Hair follicle dermal papilla cell (primary cell): ENCODE measurements at places on chromosomes 2 and 18. TPM values are rescaled to one million over a fixed set of nuclear protein-coding genes. Genes with fewer than 3 reads are reported as not detected.

Gene DYSF
- total RNA-seq: 1.2 and 1.8 TPM in 2 replicates

Gene CIB4
- not detected in 2 replicates for total RNA-seq

Gene ADGRF3
- total RNA-seq: under 0.01 TPM in 1 of 2 replicates, not detected in the other

Gene REG3A
- total RNA-seq: not detected in 2 replicates

Gene C2orf81
- total RNA-seq: 3.1 and 3.8 TPM in 2 replicates
